ENCODE measurements at places on chromosomes 5 and 9.

GRCh38 chr5:56814963-56815657 lies at the start of gene MAP3K1:
MAP3K1 (plus strand) TSS chr5:56815549; CDS start chr5:56815574, 25 bp downstream.
- DNase-seq: peak; percentile 91

DNA sequence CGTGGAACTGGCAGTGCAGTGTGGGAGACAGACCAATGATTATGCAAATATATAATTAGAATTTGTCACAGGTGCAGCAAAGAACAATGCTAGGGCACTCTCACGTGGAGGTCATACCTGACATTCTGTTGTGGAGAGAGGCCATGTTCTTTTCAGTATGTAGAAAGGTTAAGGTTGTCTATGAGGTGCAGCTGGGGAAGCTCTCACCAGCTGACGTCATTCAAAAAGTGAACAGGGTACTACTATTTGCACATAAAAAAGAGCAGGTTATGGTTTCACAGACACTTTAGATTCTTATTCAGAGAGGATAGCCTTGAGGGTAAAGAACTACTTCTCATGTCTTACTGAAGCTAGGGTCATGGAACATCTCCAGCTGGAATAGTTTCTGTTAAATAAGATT lies 19.1 kb downstream of the SH3GL2 start:
- DNase-seq: no peak

GRCh38 chr5:1793301-1793740 lies 6.3 kb downstream of the MRPL36 start:
- no peak for DNase-seq

GRCh38 chr9:34575862-34576596 lies 13.5 kb downstream of the CNTFR start:
- no peak for DNase-seq

DNA sequence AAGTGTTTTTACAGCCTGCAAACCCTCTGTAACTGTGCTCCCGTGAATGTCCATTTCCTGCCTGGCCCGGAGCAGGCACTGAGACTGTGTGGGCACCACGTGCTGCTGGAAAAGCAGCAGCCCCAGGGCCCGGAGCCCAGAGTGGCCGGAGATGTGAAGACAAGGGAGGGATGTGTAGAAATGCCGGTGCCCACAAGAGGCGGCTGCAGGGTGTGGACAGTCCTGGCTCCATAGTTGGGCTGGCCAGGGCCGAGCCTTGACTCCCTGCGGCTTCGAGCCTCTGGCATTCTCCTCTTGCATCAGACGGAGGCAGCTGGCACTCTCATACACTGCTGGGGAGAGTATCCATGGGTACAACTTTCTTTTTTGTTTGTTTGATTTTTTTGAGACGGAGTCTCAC lies 13.2 kb upstream of the GFPT2 start:
- no peak for DNase-seq

DNA sequence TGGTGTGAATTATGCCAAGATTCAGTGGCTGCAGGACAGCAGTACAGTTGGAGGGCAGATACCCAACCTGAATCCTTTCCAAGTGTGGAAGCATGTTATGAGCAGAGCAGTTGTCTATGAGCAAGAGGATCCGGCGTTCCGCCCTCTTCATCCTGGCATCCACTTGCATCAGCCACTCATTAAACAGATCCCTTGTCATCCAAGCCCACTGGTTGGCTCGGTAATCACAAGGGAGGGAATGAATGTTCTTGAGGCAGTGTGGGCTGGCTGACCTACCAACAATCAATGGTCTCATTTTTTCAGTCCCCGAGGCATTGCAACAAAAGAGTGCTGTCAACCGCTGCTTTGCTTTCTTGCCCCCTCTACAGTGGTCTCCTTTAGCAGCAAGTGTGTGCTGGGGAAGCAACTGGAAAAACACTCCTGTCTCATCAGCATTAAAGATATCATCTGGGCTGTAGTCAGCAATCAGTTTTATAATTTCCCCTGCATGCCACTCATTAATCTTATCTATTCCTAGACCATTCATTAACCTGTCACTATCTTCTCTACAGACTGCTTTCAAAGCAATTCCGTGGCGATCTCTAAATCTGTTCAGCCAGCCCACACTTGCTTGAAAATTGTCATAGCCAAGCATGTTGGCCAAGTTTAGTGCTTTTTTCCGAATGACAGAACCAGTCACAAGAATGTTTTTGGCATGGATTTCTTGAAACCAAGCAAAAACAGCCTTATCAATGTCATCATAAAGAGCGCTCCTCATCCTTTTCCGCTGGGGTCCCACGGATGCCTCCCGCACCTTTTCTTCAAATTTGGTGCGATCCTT lies 4.9 kb downstream of the TIGD6 start:
- DNase-seq: no peak

DNA sequence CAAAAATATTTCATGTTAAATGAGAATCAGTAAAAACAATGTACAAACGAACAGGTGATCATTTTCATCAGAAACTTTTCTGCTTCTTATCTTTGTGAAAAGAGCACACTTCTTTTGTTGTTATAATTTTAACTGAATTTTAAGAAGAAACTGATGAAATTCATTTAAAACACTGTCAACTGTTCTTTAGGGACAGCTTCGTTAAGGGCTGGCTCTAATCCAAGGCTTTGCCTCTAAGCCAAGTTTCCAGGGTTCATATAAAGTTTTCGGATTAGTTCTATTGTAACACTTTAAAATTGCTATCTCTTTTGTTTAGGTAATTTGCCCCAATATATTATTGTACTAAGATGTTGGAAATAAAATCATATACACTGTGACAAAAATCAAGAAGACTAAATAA lies 559.2 kb downstream of the TUSC1 start:
- no peak for DNase-seq

DNA sequence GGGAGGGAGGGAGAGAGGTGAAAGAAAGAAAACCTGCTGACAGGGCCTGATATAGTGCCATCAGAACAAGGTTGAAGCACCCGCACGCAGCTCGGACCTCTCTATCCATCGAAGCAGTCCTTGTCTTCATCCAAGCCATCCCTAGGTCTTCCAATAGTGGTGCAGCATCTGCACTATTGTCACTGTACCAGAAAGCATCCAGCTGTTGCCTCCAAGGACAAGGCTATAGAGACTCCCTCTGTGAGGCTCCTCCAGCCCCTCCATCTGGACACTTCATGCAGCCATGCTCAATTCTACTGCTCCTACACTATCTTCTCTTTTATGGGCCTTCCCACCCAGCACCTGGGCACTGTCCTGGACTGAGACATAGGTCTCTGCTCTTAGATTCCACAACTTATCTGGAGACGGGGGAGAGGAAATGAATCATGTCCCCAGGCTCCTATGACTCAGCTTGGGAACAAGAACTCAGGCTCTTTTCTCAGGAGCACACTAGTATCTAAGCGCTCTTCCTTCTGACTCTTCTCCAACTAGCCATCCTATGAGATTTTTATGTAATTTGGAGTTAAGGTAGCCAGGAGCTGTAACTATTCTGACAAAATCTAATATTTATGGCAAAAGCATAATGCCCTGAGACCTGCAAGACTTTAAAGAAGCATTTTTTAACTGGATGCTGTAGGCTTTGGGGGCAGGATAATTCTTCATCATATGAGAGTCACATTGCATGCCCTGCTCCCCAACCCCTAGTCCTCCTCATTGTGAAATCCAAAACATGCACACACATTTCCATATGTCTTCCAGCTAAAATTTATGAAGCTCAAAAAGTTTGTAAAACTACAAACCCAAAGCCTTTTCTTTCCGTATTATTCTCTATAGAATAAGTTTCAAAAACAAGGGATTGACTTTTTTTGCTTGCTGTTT lies 446.8 kb downstream of the CCDC171 start:
- DNase-seq: no peak

DNA sequence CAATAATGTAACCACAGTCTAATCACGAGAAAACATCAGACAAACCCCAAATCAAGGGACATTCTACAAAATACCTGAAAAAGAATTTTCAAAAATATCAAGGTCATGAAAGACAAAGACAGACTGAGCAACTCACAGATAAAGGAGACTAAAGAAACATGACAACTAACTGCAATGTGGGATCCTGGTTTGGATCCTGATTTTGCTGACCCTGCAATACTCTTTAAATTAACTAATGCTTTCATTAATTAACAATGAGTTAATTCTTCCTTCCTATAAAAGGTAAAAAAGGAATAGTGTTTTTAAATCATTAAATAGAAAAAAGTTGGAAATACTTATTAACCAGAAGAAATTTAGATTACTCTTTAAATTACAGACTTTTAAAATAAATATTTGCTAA lies 103.6 kb downstream of the MLLT3 start:
- DNase-seq: no peak

DNA sequence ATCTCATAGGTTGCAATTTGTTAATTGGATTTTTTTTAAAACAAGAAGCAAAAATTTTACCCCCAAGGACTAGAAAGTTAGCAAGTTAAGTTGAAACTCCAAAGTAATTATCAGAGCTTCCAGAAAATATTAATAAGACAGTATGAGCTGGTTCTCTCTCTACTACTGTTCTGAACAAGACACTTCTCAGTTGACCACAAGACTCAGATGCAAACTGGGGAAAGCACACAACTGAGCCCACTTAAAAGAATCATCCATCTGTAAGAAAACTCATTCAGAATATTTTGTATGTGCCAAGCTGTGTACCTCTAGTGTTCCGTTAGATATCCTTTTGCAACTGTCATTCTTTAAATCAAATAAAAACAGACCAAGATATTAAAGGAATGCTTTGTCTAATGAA lies 60.0 kb downstream of the MAP1B start:
- DNase-seq: no peak

GRCh38 chr5:33291216-33292000 lies 149.4 kb upstream of the TARS1 start:
- DNase-seq: no peak

Data from endodermal cell (in vitro differentiated cells).